HFF-Myc (cell line): ENCODE measurements at places on chromosomes 13 and 19.

DNA sequence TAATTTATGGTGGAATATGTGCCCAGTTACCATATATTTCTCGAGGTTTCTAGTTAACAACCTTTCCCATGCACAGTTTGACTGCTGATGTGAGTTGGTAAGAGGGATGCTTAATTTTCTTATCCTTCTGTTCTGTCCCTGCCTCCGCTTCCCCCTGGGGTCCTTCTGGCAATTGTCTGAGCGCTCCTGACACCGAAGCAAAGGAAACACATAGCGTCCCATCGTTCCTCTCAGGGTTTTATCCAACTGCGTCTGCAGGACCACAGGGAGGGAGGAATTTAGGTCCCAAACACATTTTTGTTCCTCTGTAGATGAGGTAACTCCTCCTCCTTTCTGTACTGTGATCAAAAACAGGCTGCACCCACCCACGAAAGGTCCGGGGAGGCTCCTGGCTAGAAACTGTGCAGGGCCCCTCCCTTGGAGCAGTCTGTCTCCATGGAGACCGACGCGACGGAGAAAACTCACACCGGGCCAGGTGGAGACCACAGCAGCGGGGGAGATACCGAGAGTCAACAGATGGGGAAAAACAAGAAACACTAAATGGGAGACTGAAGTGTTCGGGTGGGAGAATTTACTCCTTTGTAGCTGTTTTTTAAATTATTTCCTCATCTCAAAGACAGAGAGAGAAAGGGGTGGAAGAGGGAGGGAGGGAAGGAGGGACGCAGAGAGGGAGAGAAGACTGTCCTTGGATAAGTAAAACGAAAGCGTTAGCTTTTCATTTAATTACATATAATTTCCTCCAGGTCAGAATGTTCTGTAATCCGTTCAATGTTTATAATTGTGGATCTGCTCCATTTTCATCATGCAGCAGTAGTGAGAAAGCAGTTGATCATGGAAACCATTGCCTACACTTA is 191.8 kb upstream of the NBEA start:
- DNase-seq = no peak

GRCh38 chr19:39328046-39328705 is 7.5 kb upstream of the LRFN1 start:
- no peak for DNase-seq

- no peak for DNase-seq
Observed at GRCh38 chr13:60435762-60436374, 38.8 kb downstream of the TDRD3 start.

DNA sequence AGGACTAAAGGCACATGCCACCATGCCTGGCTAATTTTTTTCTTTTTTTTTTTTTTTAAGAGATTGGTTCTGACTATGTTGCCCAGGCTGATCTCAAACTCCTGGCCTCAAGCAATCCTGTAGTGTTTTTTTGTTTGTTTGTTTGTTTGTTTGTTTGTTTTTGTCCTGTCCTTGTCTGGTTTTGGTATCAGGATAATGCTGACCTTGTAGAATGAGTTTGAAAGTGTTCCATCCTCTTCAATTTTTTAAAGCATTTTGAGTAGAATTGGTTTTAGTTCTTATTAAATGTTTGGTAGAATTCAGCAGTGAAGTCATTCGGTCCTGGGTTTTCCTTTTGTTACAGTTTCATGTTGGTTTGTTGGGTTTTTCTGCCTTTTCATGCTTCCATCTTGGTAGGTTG is 19.2 kb downstream of the CEACAM4 start:
- DNase-seq = no peak

GRCh38 chr13:109873351-109874123 is 87.2 kb upstream of the IRS2 start:
- no peak for DNase-seq
